ENCODE measurements at places on chromosomes 12 and 14.

DNA sequence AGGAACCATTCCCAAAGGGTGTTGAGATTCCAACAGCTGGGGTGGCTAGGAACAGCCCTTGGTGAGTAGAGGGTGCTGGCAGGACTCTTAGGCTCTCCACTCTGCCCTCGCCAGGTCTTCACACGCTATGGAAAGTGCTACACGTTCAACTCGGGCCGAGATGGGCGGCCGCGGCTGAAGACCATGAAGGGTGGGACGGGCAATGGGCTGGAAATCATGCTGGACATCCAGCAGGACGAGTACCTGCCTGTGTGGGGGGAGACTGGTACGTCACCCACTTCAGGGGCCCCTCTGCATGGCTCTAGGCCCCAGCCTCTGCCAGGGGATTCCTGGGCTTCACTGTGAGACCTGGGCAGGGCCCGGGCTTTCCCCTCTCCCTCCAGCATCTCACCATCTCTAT, 8.0 kb upstream of the SMARCD1 start:
- DNase-seq, result no peak

- DNase-seq, result no peak
Measured at GRCh38 chr12:107748472-107748871, 12.5 kb downstream of the PRDM4 start.

DNA sequence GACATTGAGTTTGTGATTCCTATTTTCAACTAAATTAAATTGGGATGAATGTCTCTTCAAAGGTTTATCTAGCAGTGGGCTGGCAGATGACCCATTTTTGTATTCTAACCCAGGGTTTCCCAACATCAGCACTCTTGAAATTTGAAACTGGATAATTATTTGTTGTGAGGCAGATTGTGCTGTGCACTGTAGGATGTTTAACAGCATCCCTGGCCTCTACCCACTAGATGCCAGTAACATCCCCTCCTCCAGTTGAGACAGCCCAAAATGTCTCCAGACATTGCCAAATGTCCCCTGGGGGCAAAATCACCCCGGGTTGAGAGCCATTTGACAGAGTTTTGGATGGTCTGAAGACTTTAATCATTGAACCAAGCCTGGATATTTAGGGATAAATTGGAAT, 11.1 kb downstream of the DAAM1 start:
- DNase-seq, result no peak

- no peak for DNase-seq
Measured at GRCh38 chr12:6896846-6897435, 7.7 kb upstream of the LRRC23 start.

GRCh38 chr12:102356690-102357089, 123.7 kb downstream of the IGF1 start:
- no peak for DNase-seq

GRCh38 chr12:39125566-39125965, 220.2 kb upstream of the CPNE8 start:
- no peak for DNase-seq

DNA sequence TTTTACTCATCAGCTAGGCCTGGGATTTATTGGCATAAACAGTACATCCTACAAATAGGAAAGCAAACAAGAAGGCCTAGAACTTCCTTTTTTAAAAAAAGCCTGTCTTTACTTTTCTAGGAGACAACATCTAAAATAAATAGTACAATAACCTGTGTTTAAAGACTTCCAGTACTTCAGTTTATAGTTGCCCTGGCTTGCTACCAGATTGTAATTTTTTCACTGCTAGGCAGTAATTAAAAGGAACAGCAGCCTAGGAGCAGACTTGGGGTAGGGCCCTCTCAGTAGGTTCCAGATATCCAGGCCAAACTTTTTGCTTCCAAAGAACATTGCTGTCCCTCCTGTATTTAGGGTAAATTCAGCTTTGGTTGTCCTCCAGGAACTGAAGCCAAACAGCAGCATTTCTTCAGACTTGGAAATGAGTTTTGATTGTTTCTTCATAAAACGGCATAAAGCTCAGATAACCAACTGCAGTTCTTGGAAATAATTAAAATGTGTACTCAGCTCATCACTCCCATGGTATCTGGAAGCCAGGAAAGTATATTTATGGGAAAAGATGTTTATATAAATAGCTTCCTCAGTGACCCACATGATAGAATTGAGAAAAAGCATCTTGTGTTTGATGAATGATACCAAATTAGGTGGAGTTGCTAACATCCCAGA, 61.7 kb downstream of the PPP1R36 start:
- no peak for DNase-seq

DNA sequence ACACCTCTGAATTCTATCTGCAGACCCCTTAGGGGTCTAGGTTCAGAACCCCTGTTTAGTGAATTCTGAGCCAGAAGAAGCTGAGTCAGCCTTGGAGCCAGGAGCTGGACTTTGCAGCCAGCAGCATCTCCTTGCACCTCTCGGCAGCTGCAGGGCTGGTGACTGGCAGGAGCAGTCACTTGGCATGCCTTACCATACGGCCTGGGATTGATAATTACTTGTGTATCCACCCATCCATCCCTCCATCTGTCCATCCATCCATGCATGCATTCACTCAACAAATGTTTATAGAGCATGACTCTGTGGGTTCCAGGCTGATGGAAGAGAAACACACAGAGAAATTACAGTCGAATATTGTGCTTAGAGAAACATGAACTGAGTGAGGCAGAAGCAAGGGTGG, 67.5 kb upstream of the PRIMA1 start:
- no peak for DNase-seq

DNA sequence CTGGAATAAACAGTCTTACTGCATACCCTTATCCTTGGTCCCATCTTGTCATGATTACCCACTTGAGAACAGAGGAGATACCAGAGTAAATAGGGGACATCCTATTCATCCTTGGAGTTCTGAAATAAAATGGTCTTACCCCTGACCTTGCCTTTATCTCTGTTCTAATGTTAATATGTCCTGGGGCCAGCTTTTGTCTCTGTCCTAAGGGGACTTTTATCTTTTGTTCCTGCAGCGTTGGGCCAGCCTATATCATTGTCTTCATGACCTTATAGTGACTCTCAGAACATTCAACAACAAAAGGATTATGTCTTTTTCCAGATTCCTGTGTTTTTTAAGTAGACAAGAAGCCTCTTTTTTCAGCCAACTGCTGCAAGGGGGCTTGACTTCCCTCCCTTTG, 1057.5 kb downstream of the LRFN5 start:
- no peak for DNase-seq

DNA sequence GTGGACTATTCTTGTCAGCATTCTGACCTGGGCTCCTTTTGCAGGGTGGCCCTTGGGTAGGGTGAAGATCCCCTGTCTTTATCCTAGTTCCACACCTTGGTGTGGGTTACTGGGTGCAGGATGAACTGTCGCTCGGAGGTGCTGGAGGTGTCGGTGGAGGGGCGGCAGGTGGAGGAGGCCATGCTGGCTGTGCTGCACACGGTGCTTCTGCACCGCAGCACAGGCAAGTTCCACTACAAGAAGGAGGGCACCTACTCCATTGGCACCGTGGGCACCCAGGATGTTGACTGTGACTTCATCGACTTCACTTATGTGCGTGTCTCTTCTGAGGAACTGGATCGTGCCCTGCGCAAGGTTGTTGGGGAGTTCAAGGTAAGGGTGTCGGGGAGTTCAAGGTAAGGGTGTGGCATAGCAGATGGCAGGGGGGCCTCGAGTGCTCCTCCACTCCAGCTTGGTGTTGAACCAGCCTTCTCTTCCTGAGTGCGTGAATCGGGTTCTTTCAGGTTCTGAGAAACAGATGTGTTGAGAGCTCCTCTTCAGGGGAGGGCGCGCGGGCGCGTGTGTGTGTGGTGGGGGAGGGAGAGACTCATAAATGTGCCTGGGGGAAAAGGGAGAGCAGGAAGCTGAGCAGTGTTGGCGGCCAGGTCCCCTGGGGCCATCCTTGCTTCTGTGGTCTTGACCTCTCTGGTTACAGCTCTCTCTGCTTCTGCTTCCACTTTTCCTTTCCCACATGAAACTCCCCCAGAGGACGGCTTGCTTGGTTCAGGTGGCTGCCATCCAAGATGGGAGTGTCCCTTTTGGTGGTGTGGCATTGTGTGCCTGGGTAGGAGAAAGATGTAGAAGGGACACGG, 4.0 kb downstream of the ATG101 start:
- DNase-seq, result no peak

DNA sequence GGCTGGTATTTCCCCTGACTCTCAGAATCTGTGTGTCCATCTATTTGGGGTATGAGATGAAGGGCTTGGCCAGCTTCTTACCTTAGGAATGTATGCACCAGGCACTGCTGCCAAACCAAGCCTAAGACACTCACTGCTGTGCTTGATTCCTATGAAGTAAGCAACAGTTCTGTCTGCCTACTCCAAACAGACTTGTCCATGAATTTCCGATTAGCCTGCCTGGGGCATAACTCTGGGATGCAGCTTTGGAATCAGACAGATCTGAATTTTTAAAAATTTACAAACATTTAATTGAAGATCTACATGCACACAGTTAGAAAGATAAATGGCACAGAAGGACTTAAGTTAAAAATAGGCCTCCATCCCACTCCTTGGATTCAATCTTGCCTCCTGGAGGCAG, 59.5 kb upstream of the JDP2 start:
- no peak for DNase-seq

- no peak for DNase-seq
Measured at GRCh38 chr12:14258575-14258940, 106.9 kb upstream of the ATF7IP start.

GRCh38 chr14:24307575-24308341, at the start of gene CIDEB:
Gene CIDEB (minus strand): TSS chr14:24307977. CDS start chr14:24307858, 119 bp downstream.
- DNase-seq, result no peak

DNA sequence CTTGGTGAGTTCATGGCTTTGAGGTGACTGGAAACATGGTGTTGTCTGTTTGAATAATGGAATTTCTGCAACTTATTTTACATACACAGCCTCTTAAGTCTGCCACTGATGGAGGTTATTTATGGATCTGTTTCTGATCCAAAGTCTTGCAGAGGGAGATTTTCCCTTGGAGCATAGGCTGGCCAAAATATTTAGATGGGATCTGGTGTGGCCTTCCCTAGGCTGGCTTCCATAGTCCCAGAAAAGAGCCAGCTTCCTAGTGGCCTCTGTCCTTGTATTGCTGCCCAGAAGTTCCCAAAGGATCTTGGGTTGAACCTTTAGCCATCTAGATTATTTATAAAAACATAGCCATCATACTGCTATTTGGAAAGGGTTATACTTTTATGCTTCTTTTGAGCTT, 491.1 kb upstream of the RGS6 start:
- no peak for DNase-seq

- no peak for DNase-seq
Measured at GRCh38 chr12:41250748-41251147, 62.6 kb downstream of the PDZRN4 start.

DNA sequence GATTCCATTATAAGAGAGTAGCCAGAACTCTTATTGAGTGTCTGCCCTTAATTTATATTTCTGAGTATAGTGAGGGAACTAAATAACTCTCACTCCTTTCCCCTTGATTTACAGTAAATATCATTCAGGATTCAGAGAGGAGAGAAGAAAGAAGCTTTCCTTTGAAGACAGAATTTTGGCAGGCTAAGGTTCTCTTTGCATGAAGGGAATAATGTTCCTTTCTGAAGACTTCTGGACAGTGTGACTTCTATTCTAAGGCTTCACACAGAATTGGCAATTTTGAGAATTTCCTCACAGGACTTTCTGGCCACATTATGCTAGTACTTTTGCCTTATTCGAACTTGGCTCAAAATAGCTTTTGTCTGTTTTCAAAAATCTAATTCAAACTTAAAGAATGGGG, 352.2 kb upstream of the FBXO33 start:
- no peak for DNase-seq

DNA sequence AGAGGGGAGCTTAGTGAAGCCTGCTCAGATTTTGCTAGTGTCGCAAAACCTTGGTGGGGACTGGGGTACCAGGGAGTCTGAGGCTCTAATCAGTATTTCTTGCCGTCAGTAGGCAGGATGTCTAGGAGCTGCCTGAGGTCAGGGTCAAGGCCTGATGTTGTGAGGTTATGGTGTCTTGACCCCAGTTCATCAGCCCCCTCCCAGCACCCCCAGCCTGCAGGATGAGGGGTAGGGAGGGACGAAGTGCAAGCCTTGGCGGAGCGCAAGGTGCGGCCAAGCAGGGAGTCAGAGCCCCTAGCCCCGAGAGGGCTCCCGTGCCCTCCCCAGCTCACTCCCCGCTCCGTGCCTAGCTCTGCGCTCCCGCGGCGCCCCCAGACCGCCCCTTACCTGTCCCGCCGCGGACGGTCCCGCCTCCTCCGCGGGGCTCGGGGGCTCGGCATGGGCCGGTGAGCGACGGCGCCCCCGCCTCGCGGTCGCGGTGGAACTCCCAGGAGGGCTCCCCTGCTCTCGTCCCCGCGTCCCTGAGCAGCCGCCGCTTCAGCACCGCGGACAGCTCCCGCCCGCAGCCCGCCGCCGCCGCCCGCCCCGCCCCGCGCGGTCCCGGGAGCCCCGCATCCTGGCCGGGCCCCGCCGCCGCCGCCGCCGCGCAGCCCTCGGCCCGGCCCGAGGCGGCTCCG, 347 bp downstream of the SYNDIG1L start:
- no peak for DNase-seq

- no peak for DNase-seq
Measured at GRCh38 chr14:23663127-23663526, 27.0 kb downstream of the DHRS2 start.

- DNase-seq, result no peak
Measured at GRCh38 chr14:44782775-44783238, 178.9 kb downstream of the KLHL28 start.

GRCh38 chr12:112710414-112710813, 81.1 kb upstream of the RPH3A start:
- DNase-seq, result no peak

DNA sequence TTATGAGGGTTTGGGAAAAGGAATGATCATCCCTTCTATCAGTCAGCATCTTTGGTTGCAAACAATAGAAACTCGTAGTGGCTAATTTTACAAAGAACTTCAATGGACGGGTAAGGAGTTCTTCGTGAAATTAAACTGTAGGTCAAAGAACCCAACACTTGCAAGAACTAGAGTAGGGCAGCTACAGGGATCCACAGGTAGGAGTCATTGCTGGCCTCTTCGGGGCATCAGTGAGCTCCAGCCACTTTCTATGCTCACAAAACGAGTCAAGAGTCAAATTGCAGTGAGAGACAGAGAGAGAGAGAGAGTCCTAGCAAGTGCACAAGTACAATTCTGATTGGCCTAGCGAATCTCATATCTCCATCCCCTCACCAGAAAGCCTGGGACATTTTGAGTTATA, 29.9 kb upstream of the OTX2 start:
- DNase-seq, result no peak

- DNase-seq, result no peak
Measured at GRCh38 chr14:100898935-100899883, 4.3 kb downstream of the RTL1 start.

DNA sequence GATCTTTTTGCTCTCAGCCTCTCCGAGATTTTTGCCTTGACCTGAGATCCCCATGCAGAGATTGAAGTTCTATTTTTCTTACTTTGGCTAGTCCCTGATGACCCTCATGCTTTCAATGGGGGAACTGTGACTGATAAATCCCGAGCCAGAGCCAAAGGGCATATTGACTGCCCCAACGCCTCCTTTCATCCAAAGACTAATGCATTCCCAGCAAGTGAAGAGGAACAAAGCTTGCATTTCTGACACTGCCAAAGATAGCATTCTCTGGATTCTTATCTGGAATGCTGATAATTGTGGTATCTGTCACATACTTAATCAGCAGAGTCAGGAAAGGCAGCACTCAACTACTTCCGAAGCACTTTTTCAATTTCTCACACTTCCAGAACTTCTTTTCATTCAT, 152.3 kb upstream of the EGLN3 start:
- DNase-seq, result no peak

- no peak for DNase-seq
Measured at GRCh38 chr12:95940514-95940913, 1.9 kb downstream of the CCDC38 start.
